Fibroblast of the aortic adventitia (primary cell): ENCODE measurements at places on chromosomes 6 and 20.

GRCh38 chr6:27205375-27206278 lies 41.9 kb upstream of the PRSS16 start:
- no peak for DNase-seq

DNA sequence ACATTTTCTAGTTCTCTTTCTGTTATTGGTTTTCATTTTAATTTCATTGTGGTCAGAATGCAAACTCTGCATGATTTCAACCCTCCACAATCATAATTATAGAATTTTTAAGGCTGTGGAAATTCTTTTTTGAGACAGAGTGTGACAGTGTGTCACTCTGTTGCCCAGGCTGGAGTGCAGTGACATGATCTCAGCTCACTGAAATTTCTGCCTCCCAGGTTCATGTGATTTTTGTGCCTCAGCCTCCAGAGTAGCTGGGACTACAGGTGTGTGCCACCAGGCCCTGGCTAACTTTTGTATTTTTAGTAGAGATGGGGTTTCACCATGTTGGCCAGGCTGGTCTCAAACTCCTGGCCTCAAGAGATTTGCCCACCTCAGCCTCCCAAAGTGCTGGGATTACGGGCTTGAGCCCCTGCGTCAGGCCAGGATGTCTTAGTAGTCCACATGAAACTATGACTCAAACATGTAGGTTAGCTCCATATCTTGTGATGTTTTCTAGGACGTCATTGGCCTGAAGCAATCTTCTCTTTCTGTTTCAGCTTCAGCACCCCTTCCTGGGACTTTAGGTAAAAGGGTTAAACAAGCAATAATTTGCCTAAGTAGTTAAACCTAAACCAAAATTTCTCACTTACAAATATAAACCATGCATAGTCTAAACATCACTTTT lies 47.4 kb upstream of the SAMD3 start:
- no peak for DNase-seq

DNA sequence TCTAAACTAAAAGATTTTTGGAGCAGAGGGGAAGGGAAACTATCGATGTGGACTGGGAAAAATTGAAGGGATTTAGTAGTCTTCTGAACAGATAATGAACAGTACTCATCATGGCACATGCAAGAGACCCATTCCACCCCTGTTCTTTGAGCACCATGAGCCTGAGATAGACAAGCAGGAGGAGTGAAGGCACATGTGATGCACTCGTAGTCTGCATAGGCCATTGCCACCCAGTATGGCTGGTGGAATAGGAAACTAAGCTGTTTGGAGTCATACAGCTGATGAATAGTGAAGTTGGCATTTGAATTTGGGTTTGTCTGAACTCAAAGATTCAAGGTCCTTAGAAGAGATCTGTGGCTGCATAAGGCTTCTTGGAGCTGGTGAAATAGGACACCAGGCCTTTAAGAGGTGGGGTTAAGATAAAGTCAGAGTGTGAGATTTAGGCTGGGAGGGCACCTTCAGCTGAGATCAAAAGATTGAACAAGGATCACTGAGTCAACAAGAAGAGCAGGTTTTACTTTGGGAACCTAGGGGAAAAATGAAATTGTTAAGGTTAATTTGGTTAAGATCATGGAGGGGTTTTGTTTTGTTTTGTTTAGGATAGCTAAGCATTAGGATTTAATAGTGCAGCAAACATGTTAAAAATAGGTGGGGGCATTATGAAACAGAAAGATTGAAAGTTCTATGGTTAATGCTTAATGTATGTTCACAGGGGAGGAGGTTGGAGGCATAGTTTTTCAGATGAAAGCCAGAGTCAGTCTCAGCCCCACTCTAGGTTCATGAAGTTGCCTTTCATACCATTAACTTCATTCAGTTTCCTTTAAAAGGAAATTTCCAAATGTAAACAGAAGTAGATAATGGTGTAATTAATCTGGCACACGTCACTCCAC lies 148.8 kb downstream of the ARID1B start:
- no peak for DNase-seq

GRCh38 chr6:42962502-42963178 lies 2.1 kb downstream of the GNMT start:
- DNase-seq: no peak

GRCh38 chr6:152380993-152381898 lies 255.9 kb downstream of the SYNE1 start:
- peak; percentile 98 for DNase-seq

DNA sequence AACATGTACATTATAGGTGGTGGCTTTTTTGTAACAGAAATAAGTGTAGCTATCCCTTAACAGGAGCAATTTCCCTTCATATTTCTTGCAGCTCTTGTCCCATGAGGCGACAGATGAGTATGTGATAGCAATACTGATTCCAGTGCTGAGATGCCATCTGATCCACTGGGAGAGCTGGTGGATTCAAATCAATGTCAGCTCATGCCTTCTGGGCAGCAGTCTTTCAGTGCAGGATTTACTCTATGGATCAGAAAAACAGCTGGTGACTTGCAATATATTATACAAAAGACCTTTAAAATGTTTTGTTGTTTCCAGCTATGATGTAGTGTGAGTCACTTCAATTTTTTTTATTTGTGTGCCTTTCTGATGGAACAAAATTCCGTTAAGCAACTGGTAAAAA lies 259.9 kb upstream of the SASH1 start:
- no peak for DNase-seq

GRCh38 chr6:100235631-100236030 lies 229.1 kb downstream of the SIM1 start:
- no peak for DNase-seq

- DNase-seq: no peak
These were observed 47.5 kb downstream of the CHMP4B start for GRCh38 chr20:33858666-33859065.

GRCh38 chr6:106730718-106731117 lies 101.3 kb downstream of the QRSL1 start:
- peak; percentile 38 for DNase-seq

DNA sequence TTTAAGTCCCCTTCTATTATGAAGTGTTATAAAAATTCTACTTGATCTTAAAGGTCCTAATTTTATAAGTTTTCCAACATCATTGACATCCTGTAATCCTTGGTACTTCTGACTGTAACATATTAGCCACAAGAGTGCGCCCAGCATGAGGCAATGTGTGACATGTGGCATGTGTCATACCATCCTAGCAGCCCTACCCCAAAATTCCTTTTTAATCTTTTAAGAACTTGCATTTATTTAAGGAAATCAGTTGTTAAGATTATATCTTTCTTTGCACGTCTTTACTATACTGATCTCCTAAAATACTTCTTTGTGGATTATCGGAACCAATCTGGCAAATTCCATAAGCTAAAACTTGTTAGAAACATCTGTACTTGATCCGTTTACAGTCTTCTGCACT lies 167.1 kb upstream of the SLC24A3 start:
- DNase-seq: no peak

GRCh38 chr20:25024171-25024570 lies 31.6 kb upstream of the APMAP start:
- DNase-seq: no peak

DNA sequence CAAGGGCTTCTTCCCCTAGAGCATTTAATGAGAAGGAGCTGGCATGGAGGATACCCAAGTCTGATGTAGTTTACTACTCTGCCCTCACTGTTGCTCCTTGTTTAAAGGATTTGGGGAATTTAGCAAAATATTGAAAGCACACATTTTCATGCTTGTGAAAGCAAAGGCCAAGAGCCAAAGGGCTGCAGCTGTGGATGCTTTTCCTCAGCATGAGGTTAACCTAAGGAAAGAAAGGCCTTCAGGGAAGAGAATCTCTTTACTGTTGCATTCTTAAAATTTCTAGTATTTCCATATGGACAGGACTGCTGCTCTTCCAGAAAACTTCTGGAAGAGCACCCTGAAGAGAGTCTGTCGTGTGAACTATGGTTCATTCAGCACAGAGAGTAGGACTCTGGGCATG lies 45.9 kb upstream of the SASH1 start:
- DNase-seq: no peak

DNA sequence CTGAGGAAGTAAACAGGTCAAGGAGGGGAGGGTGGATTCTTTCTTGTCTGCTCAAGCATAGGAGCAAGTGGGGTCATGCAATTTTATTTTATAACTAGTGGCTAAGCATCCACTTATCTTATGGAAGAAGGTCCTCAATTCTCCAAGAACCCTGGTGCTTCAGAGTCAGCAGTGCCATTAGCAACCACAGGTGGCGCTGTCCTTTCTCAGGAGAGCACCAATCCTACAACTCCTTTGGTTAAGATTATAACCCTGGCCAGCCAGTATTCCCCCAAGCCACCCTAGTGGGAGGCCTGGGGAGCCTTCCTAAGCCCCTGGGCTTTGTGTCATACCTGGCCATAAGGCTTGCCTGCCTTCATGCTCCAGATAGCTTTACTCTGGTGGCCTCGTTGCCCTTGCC lies 60.7 kb downstream of the PCSK2 start:
- no peak for DNase-seq

DNA sequence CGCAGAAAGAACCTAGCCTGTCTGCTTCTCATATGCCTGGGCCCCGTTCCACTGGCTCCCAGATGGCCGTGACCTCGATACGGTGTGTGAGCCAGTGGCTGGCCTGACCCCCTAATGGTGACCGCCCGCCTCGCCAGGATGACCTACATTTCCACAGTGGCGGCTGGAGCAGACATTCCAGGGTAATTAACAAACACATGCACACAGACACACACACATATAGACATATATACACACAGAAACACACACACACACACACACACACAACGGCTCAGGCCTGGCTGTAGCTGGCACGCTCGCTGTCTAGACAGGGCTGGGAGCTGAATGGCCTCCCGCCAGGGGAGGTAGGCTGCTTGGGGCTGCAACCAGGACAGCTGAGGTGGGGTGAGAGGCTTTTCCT lies 227.1 kb downstream of the ANKRD60 start:
- DNase-seq: no peak

GRCh38 chr6:57130661-57131177 lies 40.7 kb downstream of the ZNF451 start:
- peak; percentile 19 for DNase-seq

DNA sequence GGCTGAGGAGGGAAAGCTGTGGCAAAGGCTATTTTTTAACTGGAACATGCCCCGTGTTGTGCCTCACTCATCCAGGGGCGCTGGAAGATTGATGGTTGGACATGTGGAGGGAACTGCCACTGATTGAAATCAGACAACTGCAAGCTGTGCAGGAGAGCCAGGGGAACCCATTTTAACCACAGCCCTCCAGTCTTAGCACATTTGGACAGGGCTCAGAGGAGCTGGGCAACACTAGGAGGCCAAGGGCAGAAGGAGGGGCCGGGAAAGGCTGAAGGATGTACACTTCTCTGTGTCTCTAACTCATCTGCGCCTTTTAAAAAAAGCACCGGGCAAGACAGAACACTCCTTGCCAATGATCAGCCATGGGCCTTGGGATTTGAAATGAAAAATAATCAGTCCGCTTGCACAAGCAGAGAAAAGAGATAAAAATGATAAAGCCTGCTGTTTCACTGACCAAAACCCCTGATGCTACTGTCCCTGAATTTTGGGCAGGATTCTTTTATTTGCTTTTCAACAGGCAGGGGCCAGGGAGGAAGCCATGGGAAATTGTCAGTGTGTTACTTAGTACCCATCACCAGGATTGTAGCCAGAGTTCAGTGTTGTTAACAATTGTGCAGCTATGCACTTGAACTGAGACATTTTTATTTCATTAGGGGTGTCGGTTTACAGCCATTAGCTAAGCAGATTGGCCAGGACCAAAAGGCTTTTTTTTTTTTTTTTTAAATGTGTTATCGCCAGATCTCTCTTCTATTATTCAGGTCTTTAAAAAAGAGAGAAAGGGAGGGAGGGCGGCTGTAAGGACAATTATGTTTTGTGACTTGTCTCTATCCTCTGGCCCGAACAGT lies 109.3 kb upstream of the EYA4 start:
- DNase-seq: no peak

DNA sequence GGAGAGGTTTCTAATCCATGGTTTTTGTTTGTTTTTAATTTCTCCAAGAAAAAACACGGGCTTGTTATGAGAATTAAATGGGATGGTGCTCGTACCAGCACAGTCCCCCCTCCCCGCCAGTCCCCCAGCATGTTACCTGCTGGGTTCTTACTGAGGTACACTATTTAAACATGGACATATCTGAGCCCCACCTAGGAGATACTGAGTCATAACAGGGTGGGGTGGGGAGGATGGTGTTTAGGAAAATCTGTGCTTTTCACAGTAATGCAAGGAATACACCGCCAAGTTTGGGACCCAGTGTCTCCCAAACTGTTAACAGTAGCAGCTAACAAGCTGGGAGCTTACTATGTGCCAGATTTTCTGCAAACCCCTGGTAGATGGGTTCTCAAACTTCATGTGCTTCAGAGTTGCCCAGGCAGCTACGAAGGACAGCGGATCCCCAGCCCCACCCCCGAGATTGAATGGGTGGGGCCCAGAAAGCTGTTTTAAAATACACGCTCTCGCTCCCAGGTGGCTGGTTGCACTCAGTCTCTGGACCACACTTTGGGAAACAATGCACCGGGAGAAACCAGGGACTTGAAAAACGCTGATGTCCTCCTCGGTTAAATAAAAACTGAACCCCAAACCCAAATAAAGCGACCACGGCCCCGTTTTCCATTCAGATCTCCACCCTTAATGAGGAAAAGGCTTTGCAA lies 995 bp downstream of the ZFP64 start:
- DNase-seq: peak; percentile 25

DNA sequence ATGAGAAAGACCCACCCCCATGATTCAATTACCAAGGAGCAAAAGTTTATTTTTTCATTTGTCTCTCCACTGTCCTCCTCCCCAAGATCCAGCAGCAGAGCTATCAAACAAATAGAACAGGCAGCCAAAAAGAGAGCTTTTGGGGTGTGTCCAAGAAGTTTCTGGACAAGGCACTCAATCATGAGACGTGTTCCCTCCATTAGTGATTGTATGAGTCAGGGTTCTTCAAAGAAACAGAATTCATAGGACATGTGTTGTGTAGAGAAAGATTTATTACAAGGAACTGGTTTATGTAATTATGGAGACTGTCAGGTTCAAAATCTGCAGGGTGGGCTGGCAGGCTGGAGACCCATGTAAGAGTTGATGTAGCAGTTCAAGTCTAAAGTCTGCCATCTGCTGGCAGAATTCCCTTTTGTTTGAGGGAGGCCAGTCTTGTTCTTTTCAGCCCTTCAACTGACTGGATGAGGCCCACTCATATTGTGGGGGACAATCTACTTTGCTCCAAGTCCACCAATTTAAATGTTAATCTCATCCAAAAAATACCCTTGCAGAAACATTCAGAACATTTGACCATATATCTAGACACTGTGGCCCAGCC lies 248.1 kb upstream of the OPRM1 start:
- DNase-seq: peak; percentile 37

DNA sequence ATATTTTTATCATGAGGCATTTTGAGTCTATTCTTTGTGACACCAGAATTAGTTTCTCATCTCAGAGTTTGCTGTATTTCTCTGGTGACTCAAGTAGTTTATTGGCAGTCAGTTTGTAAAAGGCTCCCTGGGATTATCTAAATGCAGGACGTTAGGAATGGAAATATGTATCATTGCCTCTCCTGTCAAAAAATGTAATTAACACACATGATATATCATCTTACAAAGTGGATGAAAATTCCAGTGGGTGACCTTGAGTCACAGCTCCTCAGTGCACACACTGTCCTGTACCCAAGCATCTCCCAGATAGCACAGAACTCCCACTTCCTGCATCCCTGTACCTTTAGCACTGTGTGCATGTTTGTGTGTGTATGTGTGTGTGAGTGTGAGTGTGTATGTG lies 258.6 kb downstream of the LAMA2 start:
- DNase-seq: peak; percentile 60

GRCh38 chr6:139153855-139154254 lies 19.0 kb downstream of the HECA start:
- peak; percentile 63 for DNase-seq

GRCh38 chr20:2460752-2461424 lies 9.7 kb downstream of the SNRPB start:
- DNase-seq: no peak
